ENCODE measurements at places on chromosomes 7 and 10.

- H3K4me1 ChIP-seq, result peaks cover 17% of the 10 kb centered on the region
- DNase-seq, result no peak
Measured at GRCh38 chr7:40623863-40624262, 489.1 kb downstream of the SUGCT start.

GRCh38 chr10:113086282-113086681 is 136.2 kb downstream of the TCF7L2 start:
- no peak overlapping the region for H3K4me3 ChIP-seq
- H3K36me3 ChIP-seq, result no peaks in the 10 kb centered on the region

DNA sequence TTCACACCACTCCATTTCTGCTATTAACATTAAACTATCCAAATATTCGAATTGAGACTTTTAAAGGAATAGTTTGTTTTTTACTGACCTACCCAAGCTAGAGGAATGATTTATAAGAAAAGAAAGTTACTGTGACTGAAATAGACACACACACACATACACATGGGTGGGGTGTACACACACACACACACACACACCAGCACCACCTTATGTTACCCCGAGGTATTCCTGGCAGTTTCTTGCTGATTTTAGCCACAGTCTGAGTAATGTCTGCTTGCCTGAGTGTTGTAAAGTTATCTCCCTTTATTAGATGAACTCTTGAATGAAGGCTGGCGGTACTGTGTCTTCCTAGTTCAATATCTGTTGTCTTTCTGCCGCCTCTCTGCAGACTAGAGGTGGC is 91.3 kb upstream of the PRKG1 start:
- no peaks in the 10 kb centered on the region for H3K36me3 ChIP-seq
- no peak for DNase-seq
- no peaks in the 10 kb centered on the region for H3K27me3 ChIP-seq
- H3K4me1 ChIP-seq, result peaks cover 9% of the 10 kb centered on the region
- H3K4me3 ChIP-seq, result no peak overlapping the region

DNA sequence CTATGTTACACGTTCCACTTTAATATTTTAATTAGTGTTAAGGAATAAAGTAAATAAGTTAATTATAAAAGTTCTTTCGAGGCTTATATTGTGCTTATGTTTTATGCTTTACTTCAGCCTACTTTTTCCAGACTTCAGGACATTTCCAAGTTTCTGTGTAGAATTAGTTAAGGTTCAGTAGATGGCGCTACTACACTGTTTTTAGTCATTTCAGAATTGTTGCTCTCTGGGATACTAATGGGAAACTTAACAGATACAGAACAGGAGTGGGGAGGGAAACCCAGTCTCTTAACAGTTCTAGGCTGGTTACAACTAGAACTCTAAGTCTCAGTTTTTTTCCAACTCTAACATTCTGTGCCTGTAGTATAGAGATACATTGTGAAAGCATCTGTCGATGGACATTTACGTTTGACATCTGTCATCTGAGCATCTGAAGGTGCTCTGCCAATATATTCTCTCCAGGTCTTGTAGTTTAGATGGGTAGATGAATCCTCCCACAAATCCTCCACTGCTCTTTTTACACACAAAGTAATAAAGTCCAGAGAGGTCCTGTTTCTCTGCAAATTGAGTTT is 56.8 kb upstream of the FAM171A1 start:
- peaks cover 4% of the 10 kb centered on the region for H3K27me3 ChIP-seq
- no peak for DNase-seq
- H3K36me3 ChIP-seq, result no peaks in the 10 kb centered on the region
- H3K27ac ChIP-seq, result peak overlapping the region; percentile 81

DNA sequence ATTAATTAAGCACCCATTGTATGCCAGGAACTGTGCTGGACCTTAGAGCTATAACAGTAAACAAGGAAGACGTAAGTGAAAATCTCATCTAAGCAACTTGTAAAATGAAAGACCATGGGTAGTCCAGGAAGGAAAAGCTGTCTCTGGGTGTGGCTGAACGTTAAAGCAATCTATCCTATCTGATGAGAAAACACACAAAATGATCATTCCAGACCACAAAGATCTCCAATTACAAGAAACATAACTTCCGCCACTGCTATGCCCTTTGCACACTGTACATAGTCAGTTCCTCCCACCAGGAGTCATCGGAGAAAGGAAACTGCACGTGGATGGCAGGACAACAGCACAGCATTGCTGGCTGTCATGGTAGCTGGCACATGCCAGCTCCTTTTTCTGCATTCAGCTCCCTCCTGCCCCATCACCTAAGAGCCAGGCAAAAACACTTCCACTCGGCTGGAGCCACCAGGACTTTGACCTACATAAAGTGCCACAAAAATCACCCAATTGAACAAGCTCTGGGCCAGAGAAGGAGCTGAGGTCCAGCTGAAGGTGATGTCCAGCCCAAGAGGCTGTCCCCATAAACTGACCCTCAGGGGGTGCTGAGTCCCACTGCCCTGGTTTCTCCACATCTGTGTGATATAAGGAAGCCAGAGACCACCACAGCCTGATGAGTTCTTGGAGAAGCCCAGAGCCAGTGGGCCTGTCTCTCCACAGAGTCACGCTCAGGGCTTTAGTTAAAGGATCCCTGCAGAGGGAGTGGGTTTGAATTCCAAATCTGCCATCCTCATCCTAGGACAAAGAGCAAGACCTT is 56.4 kb downstream of the STEAP1B start:
- no peaks in the 10 kb centered on the region for H3K36me3 ChIP-seq
- no peak overlapping the region for H3K27ac ChIP-seq
- peaks cover 19% of the 10 kb centered on the region for H3K4me1 ChIP-seq

GRCh38 chr10:89690027-89690426 is 11.4 kb upstream of the KIF20B start:
- H3K36me3 ChIP-seq, result no peaks in the 10 kb centered on the region
- no peaks in the 10 kb centered on the region for H3K27me3 ChIP-seq
- no peak for DNase-seq
- H3K27ac ChIP-seq, result no peak overlapping the region

GRCh38 chr10:24701447-24701846 is 22.2 kb downstream of the ARHGAP21 start:
- H3K27me3 ChIP-seq, result peaks cover 2% of the 10 kb centered on the region
- DNase-seq, result no peak
- H3K4me3 ChIP-seq, result no peak overlapping the region
- H3K4me1 ChIP-seq, result peaks cover 30% of the 10 kb centered on the region

DNA sequence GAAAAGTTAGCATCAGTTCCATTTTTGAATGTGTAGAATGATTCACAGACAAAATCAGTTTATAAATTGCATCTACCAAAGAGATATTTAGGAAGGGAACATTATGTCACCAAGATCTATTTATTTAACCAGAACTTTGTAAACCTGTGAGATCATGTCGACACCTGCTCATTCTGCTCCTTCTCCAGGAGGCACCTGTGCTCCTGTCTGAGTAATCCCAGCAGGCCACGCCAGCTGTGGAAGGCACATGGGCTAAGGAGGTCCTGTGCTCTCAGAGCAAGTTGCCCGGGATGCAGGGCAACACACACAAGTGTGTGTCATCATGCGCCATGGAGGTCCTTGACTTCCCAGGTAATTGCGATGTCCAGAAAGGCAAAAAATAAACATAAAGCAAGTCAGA is 45.5 kb upstream of the ADARB2 start:
- peaks cover 6% of the 10 kb centered on the region for H3K4me1 ChIP-seq
- no peak overlapping the region for H3K4me3 ChIP-seq
- H3K27ac ChIP-seq, result no peak overlapping the region
- no peak for DNase-seq

DNA sequence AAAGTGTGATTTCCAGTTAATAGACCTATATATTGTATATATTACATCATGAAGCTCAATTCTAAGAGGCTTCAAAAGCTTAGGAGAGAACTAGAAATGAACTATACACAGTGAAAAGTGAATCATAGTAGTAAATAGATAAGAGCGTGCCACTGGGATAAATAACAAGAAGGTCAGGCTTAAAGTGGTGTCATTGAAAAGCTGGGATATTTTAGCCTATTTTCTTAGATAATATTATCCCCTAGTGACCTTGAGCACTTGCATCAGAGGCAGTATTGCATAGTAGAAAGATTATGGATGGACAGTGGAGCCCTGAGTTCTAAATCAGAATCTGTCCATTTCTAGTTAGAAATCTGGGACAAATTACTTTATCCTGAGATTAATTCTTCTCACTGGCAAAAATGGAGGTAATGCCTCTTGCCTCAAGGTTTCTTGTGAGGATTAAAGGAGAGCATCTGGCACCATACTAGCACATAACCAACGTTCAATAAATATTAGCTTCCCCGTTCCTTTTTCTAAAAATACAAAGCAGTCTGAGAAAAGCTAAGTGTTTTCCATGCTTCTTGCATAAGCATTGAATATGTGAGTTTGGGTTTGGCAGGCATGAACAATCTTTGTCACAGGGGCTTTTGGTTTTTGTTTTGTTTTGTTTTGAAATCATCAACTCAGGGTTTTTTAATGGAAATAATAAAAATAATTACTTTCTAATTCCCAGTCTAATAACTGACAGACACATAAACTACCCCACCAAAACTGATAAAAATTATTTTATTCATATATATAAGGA is 27.3 kb upstream of the MACC1 start:
- H3K4me3 ChIP-seq, result no peak overlapping the region
- no peaks in the 10 kb centered on the region for H3K36me3 ChIP-seq
- no peak for DNase-seq
- peaks cover 2% of the 10 kb centered on the region for H3K27me3 ChIP-seq

Data from glutamatergic neuron (in vitro differentiated cells).